Uterus (tissue), 4 donors: ENCODE measurements at places on chromosomes 7 and 10. TPM values are rescaled to one million over a fixed set of nuclear protein-coding genes. Genes with fewer than 3 reads are reported as not detected.

Gene MAD1L1
- total RNA-seq = 13.3 TPM

Gene PPP1R3C
- 55.2 TPM for total RNA-seq

Gene TMEM176B
- total RNA-seq = 31.2 TPM

Gene OPN1SW
- not detected for total RNA-seq

Gene DNAJC12
- total RNA-seq = 3.8 TPM

Gene FOXI2
- total RNA-seq = 0.14 TPM

Gene C10orf143
- total RNA-seq = 22.1 TPM

Gene PRPS1L1
- total RNA-seq = not detected

Gene HMX2
- not detected for total RNA-seq

Gene CRHR2
- total RNA-seq = 0.27 TPM

Gene PRF1
- not detected for total RNA-seq

Gene OR6B1
- total RNA-seq = not detected

Gene TAS2R5
- 5.3 TPM for total RNA-seq

Gene C7orf57
- total RNA-seq = not detected

Gene RET
- total RNA-seq = 6.3 TPM

Gene YAE1
- 16.8 TPM for total RNA-seq

Gene PKD1L1
- 0.41 TPM for total RNA-seq

Gene CDH23
- 7.1 TPM for total RNA-seq

Gene TLX1
- not detected for total RNA-seq

Gene GPR85
- 4.8 TPM for total RNA-seq

Gene FRMD4A
- total RNA-seq = 5.6 TPM

Gene SLC26A3
- total RNA-seq = 0.55 TPM

Gene AGAP5
- total RNA-seq = 2.6 TPM

Gene GLCCI1
- total RNA-seq = 12.6 TPM

Gene CAV1
- 332 TPM for total RNA-seq

Gene MYL10
- not detected for total RNA-seq

Gene TFEC
- 4.4 TPM for total RNA-seq

Gene ABCC2
- total RNA-seq = 1.0 TPM

Gene HECW1
- not detected for total RNA-seq

Gene CYP26C1
- total RNA-seq = not detected

Gene DUSP5
- 18.5 TPM for total RNA-seq

Gene AKR1E2
- 14.2 TPM for total RNA-seq

Gene CASTOR2
- total RNA-seq = 11.9 TPM

Gene SPDYE6
- total RNA-seq = not detected

Gene GPR158
- total RNA-seq = not detected

Gene ADAM22
- total RNA-seq = 6.9 TPM

Gene PTPRZ1
- 0.76 TPM for total RNA-seq

Gene ENTPD1
- 54.1 TPM for total RNA-seq

Gene HTR7
- 0.29 TPM for total RNA-seq

Gene MYH16
- total RNA-seq = not detected

Gene MALRD1
- not detected for total RNA-seq

Gene ETV1
- 3.1 TPM for total RNA-seq

Gene ASIC3
- 1.3 TPM for total RNA-seq

Gene TYW1B
- total RNA-seq = 20.0 TPM

Gene CALY
- not detected for total RNA-seq

Gene SH3PXD2A
- 29.4 TPM for total RNA-seq

Gene LRRC4
- 1.7 TPM for total RNA-seq

Gene NEBL
- total RNA-seq = 2.1 TPM

Gene SNX8
- total RNA-seq = 0.29 TPM
